ENCODE measurements at places on chromosomes 3 and 15.

GRCh38 chr15:73604477-73604876 is 28.7 kb downstream of the NPTN start:
- no peak for DNase-seq

GRCh38 chr3:43659250-43659880 is 31.4 kb upstream of the ABHD5 start:
- DNase-seq = no peak

GRCh38 chr3:105863608-105864007 is 5.2 kb downstream of the CBLB start:
- DNase-seq = no peak

DNA sequence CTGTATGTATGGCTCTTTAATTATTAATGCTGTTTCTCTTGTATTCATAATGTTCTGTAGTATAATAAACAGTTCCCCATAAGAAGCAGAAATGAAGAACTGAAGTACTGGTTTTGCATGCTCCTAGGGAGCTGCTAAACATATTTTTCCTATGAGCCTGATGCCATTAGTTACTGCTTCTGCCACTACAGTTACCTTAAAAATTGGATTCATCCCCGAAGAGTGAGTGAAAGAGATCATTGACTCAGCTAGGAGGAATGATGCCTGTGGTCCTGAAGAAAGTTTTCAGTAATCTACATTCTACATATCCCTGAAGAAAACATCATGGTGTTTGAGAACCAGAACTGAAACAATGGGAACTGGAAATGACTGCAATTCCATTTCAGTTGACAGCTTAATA is 37.1 kb upstream of the ST3GAL6 start:
- no peak for DNase-seq

DNA sequence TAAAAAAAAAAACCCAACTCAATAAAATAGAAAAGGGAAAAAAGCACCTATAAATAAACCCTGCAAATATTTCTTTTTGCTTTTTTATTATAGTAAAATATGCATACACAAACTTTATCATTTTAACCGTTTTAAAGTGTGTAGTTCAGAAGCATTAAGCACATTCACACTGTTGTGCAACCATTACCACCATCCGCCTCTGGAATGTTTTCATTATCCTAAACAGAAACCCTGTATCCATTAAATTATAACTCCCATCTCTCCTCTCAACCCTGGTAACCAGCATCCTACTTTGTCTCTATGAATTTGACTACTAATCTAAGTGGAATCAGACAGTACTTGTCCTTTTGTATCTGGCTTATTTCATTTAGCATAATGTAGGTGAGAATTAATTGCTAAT is 15.0 kb downstream of the CDCP1 start:
- DNase-seq = no peak

GRCh38 chr3:24830230-24831152 is 335.8 kb upstream of the THRB start:
- no peak for DNase-seq

DNA sequence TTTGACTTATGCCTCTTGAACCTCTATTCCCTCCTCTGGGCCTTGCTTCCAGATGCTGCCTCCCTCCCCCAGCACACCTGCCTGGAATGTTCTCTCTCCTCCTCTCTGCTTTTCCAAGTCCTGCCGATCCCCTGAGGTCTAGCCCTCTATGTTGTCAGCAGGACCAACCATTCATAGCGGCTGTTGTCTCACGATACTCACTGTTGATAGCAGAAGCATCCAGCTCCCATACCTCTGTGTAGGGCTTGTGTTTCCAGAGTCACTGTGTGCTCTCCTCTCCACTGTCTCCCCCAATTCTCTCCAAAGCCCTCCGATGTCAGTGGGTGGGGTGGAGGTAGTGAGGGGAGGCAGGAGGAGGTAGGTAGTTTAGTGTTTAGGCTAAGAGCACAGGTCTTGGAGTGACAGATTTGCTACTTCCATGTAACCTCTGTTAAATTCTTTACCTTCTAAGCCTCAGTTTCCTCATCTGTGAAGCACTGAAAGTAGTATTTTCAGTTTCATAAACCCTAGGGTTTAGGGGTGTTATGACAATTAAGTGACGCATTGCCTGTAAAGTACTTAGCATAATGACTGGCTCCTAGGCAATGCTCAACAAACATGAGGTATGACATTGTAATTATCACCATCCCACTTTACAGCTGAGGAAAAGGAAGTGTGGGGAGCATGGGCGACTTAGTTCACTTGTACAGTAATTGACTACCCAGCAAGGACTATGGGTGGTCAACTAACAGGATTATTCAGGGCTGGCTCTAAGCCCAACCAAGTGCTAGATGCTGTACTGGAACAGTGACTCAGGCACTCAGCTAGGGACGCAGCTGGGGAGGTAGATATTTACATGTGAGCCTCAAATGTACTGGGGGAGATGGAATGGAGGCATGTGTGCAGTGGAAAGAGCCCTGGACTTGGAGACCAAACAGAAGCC is 122.8 kb downstream of the CACNA1D start:
- no peak for DNase-seq

GRCh38 chr3:183116025-183116614 is 16.8 kb upstream of the MCCC1 start:
- no peak for DNase-seq

GRCh38 chr3:120552184-120553172 is 43.7 kb upstream of the NDUFB4 start:
- DNase-seq = no peak

- DNase-seq = no peak
Observed at GRCh38 chr3:123444023-123444422, 4.9 kb downstream of the ADCY5 start.

DNA sequence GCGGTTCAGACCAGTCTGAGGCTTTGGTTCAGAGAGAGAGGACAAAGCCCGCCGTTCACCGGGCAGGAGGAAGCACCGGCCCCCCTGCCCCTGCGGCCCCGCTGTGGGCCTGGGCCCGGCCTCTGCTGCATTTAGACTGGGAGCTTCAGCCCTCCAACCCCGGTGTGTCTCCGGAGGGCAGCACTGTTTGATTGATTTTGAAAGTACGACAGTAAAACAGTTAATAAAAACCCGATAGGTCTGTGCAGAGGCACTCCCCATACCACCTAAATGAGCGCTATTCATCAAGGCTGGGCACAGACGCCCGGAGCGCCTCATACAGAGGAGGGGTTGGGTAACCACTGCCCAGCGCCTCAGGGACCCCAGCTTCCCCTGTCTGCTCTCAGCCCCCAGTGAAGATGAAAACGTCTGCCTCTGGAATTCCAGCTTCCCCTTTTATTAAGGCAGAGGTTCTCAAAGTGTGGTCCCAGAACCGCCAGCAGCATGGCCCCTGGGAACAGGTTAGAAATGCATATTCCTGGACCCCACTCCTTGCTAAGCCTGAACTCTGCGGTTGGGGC is 256.7 kb upstream of the TLE3 start:
- no peak for DNase-seq

DNA sequence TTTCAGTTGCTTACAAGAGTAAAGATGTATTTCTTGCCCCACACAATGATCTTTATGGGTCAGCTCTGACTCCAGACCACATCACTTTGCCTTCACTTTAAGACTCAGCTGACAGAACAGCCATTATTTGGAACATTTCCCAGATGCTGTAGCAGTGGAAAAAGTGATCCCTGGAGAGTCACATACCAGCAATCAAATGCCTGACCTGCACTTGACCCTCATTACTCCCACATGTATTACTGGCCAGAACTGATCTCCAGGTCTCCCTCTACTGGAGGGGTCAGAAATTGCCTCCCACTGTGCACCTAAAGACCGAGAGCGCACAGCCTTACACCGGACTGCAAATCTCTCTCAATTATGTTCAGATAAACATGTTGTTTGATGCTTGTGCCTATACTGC is 88.6 kb upstream of the ZNF385D start:
- no peak for DNase-seq

GRCh38 chr3:188234132-188234531 is 80.2 kb downstream of the LPP start:
- DNase-seq = no peak

GRCh38 chr15:62164396-62165103 is 535 bp downstream of the C2CD4B start:
- DNase-seq = no peak

- DNase-seq = no peak
Observed at GRCh38 chr3:15876669-15877068, 78.9 kb upstream of the ANKRD28 start.

- no peak for DNase-seq
Observed at GRCh38 chr15:30956216-30957124, 35.0 kb downstream of the MTMR10 start.

DNA sequence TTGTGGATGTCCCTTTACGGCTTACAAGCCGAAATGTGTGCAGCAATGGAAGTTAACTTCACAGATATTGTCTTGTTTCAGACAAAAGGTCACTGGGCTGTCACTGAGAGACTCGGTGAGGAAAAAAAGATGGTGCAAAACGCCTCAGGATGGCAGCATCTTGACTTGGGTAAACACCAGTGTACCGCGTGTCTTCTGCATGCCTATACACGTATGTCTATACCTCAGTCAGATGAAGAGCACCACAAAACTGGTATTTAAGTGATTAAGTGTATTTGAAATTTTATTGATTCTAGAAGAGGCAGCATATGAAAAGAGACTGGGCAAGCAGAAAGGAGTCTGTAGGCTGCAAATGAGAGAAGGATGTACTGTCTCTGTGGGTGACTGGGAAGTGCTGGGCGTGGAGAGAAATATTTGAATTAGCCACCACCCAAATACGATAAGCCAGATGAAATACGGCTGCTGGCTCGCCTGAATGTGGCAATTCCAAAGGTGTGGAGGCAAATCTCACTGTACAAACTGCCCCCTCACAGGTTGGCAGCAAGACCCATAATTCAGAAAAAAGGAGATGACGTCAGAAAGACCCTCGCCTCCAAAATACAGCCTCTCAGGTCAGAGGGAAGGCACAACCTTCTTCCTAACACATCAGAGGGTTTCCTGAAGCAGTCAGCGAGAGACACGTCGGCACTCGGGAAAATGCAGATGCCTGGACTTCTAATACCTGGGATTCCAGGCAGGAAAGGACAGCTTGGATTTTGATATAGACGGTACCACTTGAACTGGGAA is 53.4 kb upstream of the NEO1 start:
- no peak for DNase-seq

DNA sequence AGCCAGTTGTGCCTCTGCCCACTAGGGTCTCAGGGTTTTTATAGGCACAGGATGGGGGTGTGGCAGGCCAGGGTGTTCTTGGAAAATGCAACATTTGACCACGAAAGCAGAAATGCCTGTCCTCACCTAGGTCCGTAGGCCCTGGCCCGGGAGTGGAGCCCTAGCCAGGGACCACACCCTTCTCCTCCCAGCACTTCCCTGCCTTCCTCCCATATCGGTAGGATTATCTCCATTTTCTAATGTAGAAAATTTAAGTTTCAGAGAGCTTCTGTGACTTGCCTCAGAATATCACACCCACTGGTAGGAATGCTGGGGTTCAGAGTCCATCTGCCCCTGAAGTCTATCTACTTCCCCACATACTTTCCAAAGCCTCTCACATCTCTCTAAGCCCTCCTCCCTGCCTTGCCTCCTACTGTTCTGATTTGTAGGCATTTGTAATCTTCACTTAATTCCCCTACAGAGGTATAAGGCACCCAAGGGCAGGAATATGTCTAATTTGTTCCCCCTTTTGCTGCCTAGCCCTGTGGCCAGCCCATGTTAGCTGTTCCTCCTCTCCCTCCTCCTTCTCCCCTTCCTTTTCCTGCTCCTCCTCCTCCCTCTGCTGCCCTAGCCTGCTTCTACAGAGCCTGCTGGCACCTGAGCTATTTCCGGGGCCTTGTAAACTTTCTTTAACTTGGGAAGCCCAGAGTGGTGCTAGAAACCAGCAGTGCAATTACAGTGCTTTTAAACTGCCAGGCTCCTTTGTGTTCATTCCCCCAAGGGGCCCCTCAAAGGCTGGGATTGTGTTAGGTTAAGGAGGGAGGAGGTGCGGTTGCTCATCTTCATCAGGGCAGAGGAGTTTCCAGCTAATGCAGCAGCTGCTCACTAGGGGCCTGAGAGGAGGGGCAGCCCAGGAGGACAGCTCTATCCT is 71.1 kb downstream of the MRPL46 start:
- no peak for DNase-seq

- no peak for DNase-seq
Observed at GRCh38 chr3:109023167-109023566, 69.5 kb upstream of the GUCA1C start.

DNA sequence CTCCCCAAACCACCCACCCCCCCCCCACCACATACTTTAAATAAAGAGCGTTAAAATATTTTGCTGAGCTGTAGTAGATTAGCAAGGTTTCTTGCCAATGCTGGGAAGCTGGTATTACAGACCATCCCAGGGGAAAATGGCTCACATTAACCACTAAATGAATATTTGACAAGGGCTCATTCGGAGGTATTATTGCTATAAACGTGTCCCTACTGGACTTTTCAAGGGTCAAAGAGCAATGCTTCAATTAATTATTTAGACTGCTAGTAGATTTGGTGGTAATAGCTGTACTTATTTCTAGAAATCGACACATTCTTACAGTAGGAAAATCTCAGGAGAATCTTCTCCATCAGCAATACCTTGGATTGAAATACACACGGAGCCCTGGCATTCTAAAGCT is 5.2 kb downstream of the SOX2 start:
- no peak for DNase-seq

GRCh38 chr15:32822739-32823138 is 104.9 kb downstream of the GREM1 start:
- DNase-seq = no peak

GRCh38 chr15:33600212-33600611 is 289.4 kb downstream of the RYR3 start:
- DNase-seq = no peak

DNA sequence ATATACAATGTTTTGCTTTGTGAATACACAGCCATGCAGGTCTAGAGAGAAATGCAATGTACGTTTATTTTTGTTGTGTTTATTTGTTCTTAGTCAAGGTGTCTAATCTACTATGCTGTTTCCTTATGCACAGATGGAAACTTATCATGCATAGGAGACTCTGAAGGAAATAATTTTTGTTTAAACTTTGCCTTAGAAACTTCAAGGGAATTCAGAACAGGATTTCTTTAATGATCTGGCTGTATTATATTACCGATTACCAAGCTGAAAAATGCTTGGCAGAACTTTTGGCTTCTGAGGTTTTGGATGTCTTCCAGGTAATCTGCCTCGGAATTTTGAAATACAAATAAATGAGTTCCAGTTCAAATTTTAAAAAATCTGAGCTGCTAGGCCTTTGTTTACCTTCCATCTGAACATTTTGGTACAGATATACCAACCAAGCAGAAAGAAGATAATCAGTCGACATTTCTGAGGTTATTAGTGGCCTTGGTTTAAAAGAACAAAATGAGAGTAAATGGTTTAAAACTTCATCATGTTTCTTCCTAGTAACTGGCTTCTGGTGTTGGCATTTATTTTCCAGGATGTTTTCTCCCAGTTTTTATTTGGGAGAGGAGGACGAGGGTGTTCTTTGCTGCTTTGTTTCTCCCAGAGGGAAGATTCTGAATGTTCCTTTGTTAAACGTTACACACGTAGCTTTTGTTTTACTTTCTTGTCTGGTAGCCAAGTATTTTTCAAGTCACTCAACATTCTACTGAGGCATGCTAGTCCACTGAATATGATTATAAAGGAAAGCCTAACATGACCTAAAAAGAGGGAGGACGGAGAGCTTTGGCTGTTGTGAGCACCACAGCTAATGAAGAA is 421.8 kb upstream of the TBL1XR1 start:
- no peak for DNase-seq

GRCh38 chr15:56653107-56653506 is 80.2 kb downstream of the ZNF280D start:
- DNase-seq = no peak
